M059J (cell line): ENCODE measurements at places on chromosomes 12 and 14.

DNA sequence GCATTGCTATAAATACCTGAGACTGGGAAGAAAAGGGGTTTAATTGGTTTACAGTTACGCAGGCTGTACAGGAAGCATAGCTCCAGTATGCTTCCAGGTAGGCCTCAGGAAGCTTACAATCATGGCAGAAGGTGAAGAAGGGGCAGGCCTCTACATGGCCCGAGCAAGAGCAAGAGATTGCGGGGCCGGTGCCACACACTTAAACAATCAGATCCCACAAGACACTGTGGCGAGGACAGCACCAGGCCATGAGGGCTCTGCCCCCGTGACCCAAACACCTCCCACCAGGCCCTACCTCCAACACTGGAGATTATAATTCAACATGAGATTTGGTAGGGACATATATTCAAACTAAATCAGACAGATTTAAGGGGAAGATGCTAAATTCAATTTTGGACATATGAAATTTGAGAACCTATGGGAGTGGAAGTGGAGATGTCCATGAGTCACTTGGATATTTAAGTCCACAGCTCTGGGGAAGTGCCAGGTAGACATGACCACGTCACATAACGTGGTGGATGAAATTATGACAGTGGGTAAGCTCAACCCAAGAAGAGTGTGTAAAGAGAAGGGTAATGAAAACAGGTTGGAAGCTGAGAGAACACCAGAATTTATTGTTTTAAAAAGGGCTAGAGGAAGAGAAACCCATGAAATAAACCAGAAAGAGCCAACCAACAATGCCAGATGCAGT, 1.5 kb upstream of the LTA4H start:
- DNase-seq: peak; percentile 39

DNA sequence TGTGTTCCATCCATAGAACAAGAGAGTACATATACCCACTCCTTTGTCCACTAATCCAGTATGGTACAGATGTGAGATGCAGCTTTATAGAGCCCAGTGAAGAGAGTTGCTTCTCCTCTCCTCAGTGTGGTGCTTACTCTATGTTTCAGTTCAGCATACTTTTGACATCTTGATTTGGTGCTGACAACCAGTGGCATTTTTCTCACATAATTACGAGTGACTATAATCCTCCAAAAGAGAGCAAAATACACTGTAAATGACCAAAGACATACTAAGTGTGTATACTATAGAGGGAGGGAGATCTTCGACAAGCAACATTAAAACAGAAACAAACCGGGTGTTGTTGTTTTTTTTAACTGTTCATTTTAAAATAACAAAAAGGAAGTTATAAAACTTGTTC, 191.5 kb downstream of the KLHL28 start:
- DNase-seq: no peak

GRCh38 chr12:28610401-28611114, 420.3 kb downstream of the CCDC91 start:
- no peak for DNase-seq

DNA sequence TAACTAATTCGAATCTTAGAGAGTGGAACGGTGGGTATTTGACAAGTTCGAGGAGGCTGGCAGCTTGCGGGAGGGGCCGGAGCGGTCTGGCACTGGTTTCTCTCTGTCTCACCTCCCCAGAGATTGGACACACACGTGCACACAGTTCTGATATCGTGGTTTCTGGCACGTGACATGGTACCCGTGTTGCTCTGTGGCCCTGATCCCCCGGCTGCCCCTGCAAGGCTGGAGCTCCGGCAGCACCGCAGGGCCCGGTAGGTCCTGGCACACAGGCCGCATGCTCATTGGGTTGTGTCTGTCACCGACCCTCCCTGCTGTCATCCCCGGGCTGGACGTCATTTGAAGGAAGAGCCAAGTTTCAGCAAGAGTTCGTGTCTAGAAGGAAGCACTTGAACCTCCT, 82.7 kb downstream of the PPP2R5C start:
- DNase-seq: no peak

- DNase-seq: peak; percentile 72
These were observed 105.2 kb upstream of the RPH3A start for GRCh38 chr12:112686373-112686772.

DNA sequence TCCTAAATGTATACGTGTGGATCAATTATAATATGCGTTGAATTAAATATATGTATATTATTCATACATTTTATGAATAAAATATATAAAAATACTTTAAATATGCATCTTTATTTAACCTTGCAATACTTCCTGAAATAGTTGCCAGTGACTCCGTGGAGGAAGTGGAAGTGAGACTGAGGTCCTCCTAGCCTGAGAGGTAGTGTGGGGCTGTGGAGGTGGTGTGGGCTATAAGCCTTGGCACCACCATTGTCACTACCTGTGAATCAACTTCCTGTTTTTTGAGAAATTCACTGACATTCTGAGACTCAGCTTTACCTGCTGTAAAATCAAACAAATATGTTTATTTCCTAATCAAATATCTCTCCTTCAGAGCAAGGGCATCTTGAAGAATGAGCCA, 514.2 kb downstream of the VRK1 start:
- no peak for DNase-seq

DNA sequence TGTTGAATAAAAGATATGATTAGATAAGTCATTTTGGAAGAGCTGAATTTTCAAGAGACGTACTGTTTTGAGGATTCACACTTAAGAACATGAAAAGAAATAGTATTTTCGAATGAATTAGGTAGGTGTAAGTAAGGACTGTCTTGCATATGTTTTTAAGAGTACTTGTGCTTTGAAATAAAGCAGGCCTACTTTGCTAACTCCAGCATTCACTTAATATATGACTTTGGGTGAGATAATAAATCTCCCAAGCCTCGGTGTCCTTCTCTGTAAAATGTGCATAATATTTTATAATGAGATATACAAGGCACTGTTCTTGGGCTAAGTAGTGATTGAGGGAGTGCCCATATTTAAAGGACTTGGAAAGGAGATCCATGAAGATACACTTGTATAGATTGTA, 54.6 kb downstream of the WASHC4 start:
- DNase-seq: no peak

DNA sequence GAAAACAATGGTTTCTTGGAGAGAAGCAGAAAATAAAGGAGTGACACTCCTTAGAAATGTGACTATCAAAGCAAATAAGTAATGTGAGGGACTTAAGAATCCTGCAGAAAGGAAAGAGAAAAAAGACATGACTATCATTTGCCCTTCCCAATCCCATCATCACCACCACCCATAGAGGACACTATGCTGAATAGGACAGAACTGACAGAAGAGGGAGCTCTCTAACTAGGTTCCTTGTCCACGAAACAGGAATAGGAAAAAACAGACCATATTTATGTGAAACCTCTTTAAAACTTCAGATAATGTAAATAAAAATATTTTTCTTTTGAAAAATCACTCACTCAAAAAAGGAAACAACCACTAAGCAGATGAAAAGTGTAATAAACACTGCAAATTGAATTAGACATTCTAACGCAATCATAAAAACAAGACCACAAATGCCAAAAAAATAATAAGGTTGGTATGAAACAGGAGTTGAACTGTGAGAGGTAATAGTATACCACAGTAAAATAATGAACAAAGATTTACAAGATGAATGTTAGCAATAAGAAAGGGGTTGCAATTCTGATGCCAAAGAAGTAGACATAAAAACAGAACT, 24.1 kb downstream of the KLRD1 start:
- DNase-seq: peak; percentile 64

GRCh38 chr12:93341409-93342049, 36.2 kb upstream of the NUDT4 start:
- DNase-seq: no peak

DNA sequence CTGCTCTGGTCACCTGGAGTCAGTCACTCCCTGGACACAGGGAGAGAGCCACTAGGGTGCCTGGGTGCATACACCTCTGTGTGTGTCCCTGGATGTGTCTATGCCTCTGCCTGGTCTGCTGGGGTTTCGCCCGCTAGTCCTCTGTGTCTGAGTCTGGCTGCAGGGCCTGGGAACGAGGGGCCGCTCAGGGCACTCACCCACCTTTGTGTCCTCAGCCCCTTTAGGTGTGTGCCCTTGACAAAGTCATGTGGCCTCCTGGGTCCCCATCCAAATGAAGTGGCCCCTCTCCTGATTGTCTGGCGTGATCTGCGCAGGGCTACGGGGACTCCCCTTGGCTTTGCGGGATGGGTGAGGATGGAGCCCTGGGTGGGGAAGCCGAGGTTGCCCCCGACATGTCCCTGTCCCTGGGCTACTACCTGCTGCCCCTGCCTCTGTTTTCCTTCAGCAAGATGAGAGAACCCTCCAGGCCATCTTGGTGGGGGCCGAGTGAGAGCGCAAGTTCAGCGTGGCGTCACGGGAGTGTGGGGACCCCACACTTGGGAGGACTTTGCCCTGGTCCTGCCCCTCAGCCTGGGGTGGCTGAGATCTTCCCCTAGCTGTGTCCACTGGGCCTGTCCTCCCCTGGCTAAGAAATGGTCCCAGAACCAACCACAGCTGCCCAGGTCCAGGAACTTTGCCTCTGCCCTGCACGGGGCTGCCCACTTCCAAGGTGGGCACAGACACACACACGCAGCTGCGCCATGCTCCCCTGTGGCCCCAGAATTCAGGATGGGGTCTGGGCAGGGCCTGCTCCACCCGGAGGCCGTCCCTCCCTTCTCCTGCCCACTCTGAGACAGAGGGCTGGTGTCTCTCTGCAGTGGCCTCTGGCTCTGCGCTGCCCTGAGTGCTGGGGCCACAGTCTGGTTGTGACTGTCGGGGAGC, 2.7 kb upstream of the AHNAK2 start:
- DNase-seq: no peak

DNA sequence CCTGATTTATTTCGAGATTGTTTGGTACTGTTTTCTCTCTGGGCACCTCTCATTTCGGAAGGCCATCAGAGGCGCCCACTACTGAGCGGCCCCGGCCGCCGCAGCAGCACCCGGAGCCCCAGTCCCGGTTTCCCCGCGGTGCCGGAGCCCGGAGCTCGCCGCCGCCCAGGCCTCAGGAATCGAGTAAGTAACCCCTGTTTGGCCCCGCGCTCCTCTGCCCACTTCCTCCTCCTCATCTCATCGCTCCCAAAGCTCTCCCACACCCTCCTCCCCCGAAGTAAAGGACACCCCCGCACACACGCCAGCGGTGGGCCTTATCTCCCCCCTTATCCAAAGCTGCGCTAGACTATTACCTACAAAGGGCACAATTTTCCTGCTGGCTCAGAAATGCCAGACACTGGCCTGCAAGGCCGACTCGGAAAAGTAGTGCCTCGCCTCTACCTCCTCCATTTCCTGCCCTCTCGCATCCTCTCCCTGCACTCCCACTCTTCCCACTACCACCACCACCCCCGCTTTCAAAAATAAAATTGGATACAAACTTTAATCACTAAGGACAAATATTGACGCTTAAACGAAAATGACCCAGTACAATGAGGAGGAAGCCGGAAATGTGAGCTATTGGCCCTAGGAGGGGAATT, 637 bp upstream of the FOXG1 start:
- DNase-seq: peak; percentile 67

- peak; percentile 26 for DNase-seq
These were observed 8.8 kb upstream of the KCNK13 start for GRCh38 chr14:90053044-90053443.

DNA sequence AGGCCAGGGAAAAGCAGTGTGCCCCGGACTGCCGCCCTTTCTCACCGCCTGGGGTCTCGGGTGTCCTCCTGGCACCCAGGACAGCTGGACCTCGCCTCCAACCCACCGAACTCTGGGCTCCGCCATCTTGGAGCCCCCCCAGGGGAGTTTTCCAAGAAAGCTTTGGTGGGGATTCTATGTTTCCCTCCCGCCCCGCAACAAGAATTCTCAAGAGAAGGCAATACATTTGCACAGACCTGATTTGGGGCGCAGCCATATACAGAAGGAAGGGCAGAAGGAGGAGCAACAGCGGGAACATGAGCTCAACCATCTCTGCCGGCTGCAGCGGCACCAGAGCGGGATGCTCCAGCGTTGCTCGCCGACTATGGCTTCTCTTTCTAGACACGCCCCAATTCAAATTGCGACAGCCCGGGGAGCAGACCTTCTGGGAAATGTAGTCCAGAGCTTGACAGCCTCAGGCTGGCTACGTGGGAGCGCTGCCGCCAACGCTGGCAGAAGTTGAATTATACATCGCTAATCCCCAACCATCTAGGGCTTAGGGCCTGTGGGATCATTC, at the start of gene RDH11:
Gene RDH11 (minus strand): TSS at position 371 of the 556 bp plus-strand sequence. CDS start 61 bp downstream, at position 310.
- DNase-seq: peak; percentile 92

DNA sequence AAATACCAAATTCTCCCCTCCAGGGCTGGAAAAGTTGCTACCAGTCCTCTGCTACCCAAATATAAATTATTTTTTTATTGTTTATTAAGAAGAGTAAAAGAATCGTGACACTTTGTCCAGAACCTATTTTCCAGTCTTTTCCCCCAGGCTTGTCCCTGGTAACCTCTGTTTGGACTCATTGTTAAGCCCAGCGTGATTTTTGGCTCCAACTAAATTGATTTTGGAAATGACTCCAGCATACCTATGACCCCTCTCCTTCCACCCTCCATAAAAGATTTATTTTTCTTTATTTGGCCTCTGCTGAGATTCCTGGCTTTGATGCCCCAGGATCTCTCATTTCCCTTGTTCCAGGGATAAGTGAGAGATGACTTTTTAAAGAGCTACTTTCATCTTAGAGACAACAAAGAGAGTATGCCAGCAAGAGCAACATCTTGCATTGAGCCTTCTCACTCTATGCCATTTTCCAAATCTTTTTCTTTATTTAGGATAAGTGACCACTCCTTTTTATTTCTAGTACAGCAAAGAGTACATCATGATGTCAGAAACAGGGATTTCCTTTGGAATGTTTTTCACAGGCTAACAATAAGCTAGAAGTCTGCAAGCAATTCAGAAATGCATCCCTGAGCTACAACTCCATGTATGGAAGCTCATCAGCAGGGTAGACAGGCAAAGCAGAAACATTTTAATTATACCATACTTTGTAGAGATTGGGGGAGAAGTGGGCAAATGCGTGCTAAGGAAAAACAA, 75.8 kb downstream of the DAD1 start:
- no peak for DNase-seq

- no peak for DNase-seq
These were observed 341.7 kb downstream of the TMEM121 start for GRCh38 chr14:105867961-105868599.

- DNase-seq: no peak
These were observed 62.6 kb upstream of the CORO1C start for GRCh38 chr12:108793756-108794441.

DNA sequence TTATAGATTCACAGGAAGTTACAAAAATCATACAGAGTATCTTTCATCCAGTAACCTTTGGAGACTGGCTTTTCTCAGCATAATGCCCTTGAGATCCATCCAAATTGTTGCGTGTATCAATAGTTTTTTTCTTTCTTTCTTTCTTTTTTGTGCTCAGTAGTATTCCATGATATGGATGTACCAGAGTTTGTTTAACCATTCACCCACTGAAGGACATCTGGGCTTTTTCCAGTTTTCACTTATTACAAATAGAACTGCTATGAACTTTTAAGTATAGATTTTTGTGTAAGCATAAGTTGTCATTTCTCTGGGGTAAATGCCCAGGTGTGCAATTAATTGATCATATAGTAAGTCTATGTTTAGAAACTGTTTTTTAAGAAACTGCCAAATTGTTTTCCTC, 79.4 kb downstream of the FBXL14 start:
- DNase-seq: no peak

GRCh38 chr12:132052196-132052932, 91.8 kb downstream of the DDX51 start:
- no peak for DNase-seq
